ENCODE measurements at places on chromosomes 2 and 18.

GRCh38 chr2:192828175-192828574 is 633.4 kb upstream of the TMEFF2 start:
- no peak for DNase-seq

DNA sequence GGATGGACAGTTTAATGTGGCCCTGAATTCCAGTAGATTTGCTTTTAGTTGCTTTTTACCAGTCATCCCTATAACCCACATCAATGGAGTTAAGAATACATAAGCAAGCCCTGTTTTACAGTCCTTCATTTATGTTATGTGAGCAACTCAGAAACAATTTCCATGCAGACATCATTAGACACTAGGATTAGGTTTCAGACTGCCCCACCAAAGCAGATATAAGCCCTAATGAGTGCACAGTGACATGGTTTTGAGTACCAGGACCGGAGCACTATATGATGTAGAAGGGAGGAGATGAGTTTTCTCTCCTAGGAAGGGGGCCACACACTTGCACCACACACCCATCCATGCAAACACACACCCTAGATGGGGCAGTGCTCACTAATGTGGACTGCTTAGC is 15.5 kb downstream of the KCNS3 start:
- DNase-seq: no peak

- no peak for DNase-seq
Observed at GRCh38 chr2:239261356-239261755, 139.5 kb downstream of the HDAC4 start.

- peak; percentile 41 for DNase-seq
Observed at GRCh38 chr2:168538534-168538933, 82.5 kb downstream of the CERS6 start.

DNA sequence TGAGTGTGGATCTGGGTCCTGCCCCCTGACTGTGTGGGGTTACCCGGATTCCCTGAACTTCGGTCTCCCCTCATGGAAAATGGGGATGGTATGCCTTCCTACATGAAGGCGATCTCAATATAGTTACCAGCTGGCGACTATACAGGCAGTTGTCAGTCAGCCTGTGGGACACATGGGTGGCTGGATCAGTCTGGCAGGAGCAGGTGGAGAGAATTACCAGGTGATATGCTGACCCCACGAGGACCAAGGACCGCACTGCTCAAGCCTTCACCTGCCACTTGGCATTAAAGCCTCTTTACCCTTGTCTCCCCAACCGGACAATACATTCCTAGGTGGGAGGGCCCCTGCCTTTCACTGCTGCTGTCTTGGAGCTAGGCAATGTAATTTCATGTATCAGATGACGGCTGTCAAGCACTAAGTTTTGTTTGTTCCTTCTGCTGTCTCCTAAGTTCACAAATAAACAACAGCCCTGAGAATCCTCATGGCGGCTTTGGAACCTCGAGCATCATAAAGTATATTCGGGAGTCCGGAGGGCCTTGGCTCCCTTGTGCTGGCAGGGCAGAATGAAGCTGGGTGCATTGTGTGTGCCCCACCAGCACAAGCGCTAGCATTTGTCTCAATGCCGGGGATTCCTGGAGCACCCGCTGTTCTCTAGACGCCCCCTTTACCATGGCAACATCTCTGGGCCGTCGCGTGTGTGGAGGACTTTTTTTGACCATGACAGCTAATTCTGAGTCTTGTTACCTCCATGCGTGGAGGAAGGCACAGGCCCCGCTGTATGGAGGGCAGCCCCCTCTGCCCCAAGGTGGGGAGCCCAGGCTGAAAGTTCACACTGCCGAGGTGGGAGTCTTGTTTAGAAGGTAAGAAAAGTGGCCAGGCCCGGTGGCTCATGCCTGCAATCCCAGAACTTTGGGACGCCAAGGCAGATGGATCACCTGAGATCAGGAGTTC is 48.6 kb downstream of the PDCL3 start:
- no peak for DNase-seq

GRCh38 chr2:62348700-62349099 is 152.8 kb downstream of the B3GNT2 start:
- no peak for DNase-seq

DNA sequence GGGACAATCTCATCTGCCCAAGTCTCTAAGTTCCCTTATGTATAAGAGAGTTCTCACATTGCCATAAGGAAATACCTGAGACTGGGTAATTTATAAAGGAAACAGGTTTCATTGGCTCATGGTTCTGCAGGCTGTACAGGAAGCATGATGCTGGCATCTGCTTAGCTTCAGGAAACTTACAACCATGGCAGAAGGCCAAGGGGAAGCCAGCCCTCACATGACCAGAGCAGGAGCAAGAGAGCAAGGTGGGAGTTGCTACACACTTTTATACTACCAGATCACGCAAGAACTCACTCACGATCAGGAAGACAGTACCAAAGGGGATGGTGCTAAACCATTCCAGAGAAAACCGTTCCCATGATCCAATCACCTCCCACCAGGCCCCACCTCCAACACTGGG is 73.9 kb downstream of the PRKRA start:
- DNase-seq: no peak

GRCh38 chr2:145230546-145230945 is 710.6 kb upstream of the ZEB2 start:
- no peak for DNase-seq

DNA sequence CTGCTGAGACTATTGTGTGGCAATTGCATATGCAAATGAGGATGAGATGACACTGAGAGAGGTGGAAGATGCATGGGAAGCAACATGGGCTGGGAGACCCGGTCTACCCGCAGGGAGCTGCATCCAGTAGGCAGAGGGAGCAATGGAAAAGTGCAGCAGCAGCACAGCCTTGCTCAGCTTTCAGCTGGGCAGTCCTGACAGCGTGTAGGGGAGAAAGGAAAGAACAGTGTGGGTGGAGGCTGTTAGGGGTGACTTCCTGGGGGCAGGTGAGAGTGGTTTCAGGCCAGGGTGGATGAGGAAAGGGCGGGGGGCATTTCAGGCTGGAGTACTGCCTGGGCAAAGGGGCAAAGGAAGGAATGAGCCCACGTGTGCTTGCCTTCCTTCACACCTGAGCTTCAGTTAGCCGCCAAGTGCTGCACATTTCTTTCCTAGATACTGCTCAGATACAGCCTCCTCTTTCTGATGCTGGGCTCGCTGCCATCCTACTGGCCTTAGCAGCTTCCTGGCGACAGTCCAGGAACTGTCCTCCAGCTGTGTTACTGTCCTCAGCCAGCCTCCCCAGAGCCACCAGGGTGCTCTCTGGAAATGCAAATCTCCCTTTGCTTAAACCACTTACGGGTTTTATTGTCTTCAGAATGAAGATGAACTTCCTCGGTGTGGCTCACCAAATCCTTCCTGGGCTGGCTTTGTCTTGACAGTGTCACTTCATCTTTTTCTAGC is 276.3 kb downstream of the TSN start:
- no peak for DNase-seq

GRCh38 chr18:56702946-56703345 is 51.8 kb downstream of the WDR7 start:
- peak; percentile 51 for DNase-seq

- DNase-seq: no peak
Observed at GRCh38 chr2:20624156-20624883, 26.6 kb downstream of the HS1BP3 start.

GRCh38 chr2:136527560-136527959 is 237.8 kb upstream of the THSD7B start:
- DNase-seq: peak; percentile 28

GRCh38 chr2:174337337-174338146 is 2.8 kb downstream of the SP9 start:
- DNase-seq: peak; percentile 47

DNA sequence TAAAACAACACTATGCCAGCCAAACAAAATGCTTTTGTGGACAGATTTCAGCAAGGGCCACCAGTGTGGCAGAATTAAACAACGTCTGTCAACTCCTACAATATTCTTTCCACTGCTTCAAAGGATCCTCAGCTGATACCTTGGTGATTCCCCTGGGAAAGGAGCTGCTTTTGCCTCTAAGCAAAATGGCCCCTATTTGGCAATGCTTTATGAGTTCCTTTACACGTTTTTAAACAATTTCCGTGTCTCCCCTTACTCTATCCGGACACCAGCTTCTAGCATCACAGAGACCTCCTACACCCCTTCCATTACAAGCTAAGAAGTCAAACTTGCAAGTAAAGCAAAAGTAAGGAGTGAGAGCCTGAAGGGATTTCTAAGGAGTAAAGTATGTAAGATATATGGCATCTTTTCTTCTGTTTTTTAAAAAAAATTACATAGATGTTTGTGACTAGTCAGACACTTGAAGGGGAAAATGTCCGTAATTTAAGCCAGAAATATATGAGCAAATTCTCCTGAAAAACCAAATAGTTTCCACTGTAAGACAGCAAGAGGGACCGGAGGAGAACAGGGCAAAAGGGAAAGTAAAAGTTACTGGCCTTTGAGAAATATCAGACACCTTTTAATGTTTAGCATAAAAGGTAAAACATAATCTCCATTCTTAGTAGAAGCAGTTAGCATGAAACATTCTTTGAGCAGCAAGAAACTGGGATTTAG is 1.9 kb downstream of the SOS1 start:
- DNase-seq: no peak

DNA sequence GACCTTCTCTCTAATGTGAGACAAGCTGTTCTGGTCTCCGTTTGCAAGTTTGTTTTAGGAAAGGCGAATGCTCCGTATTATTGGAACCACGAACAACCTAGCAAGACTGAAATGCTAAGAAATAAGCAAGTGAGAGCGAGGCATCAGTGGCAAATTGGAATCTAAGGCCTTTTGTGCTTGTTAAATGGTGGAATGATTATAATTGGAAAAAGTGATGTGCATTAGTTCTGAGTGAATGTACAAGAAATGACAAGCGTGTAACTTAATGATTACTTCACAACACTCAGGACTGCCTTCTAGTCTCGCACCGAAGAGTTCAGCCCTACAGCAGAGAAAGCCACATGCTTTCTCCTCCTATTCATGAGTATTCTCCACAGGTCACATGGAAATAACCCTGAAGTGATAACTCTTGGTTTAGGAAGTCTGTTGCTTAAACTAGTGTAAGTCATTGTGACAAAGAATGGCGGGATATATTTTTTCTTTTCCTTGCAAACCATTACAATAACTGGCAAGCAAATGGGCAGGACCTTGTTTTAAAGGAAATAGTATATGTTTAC is 392.2 kb upstream of the FIGN start:
- DNase-seq: no peak

GRCh38 chr2:45433363-45433762 is 177.7 kb downstream of the SRBD1 start:
- DNase-seq: no peak

- no peak for DNase-seq
Observed at GRCh38 chr2:233107831-233108300, 47.7 kb downstream of the INPP5D start.

DNA sequence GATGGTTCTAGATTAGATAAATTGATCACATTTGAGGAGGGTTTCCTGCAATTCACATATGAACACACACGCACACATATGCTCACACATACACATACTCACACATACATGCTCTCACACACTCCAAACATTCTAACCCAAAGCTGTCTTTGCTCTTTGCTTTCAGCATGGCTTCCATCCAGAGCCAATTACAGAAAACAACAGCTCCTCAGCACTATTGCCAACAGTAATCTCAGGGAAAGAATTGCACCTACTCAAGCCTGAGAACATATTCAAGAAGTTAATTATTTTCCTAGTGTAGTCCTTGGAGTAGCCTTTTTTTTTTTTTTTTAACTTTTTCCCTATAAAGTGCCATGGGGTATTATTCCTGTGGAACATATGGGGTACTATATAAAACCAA is 246.9 kb upstream of the PARD3B start:
- no peak for DNase-seq

GRCh38 chr2:63903003-63903402 is 61.3 kb downstream of the UGP2 start:
- peak; percentile 35 for DNase-seq

DNA sequence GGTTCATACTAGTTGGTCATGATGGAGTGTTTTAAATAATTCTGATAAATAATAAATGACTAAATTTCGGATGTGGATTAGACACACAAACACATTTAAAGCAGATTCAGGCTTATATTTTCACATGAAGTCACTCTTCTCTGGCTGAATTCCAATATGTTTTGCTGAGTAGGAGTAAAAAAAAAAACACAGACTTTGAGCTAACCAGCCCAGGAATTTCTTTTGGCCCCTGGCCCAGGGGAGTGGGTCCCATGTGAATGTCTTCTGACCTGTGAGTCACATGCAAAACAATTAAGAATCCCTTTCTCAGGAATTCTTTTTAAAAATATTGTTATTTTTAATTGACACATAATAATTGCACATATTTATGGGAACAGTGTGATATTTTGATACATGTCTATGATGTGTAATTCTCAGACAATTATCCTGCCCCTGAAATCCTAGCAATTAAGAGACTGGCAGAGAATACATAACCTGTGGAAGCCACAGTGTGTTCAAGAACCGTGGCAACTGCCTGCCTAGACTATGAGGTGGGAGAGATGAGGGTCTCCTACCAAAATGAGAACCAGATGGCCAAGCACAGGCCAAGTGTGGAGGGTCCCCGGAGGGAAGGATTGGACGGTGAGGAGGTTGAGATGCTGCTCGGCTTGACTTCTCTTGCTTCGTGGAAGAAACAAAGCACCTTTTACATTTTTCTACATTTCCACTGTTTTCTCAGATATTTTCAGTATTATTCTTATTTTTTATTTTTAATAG is 236.4 kb downstream of the PIEZO2 start:
- no peak for DNase-seq

DNA sequence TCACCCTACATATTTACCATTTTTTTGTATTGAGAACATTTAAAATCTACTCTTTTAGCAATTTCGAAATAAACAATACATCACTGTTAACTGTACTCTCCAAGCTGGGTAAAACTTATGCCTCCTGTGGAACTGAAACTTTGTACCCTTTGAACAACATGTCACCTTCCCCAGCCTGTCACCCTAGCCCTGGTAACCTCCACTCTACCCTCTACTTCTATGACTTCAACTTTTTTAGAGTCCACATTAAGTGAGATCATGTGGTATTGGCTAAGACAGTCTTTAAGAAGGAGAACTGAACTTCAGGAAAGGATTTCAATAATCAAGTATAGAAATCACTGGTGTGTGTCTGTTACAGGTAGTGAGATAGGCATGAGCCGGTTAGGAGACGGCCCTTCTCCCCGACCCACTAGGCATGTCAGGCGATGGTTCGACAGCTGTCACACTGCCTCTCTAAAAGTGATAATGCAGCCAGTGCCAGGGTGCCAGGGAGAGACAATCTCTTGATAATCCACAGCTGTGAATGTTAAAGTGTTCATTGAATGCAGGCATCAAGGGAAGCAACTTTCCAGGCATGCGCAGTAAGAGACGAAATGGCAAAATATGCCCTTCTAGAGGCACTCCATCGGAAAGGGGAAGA is 74.6 kb upstream of the RNF152 start:
- no peak for DNase-seq

GRCh38 chr18:57780706-57781347 is 22.3 kb downstream of the ATP8B1 start:
- no peak for DNase-seq
